NCI-H2081 treated with DMSO at 0.1 percent for 48 hours (cell line): ENCODE measurements at places on chromosomes 1 and 21.
A peak's percentile ranks its signal among the peaks of the same experiment; 100 is the strongest.

DNA sequence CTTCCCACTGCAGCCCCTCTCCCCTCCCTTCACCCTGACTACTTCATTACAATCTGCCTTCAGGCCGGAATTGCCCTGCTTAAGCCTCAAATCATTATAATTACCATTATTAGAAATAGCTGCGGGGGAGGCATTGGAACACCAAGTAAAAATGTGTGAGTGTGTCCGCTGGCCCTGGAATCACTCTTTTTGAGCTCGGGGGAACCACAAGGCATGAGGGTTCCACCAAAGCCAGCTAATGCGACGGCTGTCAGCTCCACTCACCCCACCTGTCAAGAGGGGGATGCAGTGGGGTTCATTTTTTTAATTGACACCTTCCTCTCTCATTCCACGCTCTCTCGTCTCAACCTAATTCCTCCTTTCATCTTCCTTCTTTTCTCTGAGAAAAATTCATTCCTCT lies 177.2 kb downstream of the PBX1 start:
- no peak for DNase-seq

GRCh38 chr1:168801032-168801745 lies 72.2 kb upstream of the DPT start:
- no peak for DNase-seq

DNA sequence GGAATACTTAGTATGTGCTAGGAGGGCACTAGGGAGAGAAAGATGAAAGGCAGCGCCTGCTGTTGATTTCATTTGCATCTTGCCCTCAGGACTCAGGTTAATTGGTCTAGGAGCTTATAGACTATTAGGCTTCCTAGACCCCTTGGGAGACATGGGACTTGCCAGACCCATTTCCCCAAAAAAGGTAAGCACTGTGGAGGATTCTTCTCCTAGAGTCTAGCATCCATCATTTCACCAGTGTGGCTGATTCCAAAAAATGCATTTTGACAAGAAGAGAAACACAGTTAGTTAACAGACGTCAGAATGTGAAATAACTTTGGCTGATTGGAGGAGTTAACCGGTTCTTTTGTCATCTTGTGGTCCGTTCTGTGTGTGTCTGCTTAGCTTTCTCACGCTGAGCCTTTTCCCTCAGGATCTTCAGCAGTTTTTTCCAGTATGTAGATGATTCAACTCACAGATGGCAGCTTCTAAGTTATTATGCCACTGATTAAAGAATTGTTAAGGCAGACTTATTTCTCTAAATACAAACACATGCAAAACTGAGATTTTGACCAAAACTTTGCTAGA lies 108.8 kb downstream of the KIF26B start:
- DNase-seq, result no peak

- peak; percentile 8 for DNase-seq
Observed at GRCh38 chr1:28915031-28915895, 894 bp downstream of the EPB41 start.

DNA sequence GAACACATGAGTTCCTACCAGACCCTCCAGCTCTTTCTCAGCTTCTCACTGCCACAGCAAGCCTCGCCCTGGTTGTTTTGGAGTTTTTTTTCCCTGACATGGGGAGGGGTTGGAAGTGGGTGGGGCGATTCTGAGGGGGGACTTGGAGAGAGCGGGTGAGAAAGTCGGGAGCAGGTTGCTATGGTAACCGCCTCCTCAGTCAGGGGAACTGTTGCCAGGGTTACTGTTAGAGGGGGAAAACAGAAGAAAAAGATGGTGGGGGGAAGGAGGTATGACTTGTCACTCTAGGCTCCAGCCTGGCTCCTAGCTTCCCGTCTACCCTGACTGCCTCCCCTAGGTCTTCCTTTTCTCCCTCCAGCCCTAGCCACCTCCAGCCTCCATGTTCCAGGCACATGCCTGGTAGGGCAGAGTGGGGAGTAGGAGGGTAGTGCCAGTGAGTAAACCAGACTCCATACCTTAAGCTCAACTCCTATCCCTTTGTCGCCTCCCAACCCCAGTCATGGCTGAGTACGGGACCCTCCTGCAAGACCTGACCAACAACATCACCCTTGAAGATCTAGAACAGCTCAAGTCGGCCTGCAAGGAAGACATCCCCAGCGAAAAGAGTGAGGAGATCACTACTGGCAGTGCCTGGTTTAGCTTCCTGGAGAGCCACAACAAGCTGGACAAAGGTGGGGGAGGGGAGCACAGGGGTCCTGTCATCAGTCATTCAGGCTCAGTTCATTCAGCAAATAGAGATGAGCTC lies 6.0 kb downstream of the PEA15 start:
- no peak for DNase-seq

- DNase-seq, result no peak
Observed at GRCh38 chr1:16215882-16216753, 3.7 kb upstream of the ARHGEF19 start.

- DNase-seq, result no peak
Observed at GRCh38 chr1:119724611-119725218, 13.0 kb downstream of the PHGDH start.

DNA sequence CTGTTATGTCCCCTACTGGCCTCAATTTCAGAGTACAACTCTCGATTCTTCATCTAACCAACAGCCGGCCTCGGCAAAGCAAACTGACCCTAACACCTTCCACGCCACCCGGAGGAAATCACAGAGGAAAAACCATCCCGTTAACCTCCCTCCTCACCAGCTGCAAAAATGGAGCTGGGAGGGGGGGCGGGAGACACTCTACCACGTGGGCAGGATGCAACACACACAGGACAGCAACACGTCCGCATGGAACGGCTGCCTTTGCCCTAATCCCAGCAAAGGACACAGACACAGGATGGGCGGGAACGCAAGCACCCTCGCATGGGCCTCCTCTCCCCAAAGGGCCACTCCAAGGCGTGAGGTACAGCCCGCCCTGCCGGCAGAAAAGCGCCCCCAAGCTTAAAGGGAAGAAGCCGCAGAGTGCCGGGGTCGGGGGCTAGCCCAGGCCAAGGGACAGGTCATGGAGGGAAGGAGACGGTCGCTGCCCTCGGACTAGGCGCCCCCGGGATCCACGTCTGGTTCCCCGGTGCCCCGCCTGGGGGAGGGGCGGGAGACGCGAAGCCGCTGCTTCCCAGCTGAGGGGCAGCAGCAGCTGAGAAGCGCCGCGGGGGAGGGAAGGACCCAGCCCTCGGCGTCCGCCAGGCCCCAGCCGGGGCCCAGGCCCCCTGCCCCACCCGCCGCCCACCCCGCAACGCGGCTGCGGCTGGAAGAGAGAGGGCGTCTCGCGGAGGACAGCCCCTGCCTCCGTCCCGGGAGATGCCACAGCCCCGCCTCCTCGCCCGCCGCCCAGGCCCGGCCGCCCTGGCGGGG lies 590 bp downstream of the FOXJ3 start:
- DNase-seq, result no peak

- DNase-seq, result no peak
Observed at GRCh38 chr1:218837051-218837450, 336.6 kb upstream of the LYPLAL1 start.

DNA sequence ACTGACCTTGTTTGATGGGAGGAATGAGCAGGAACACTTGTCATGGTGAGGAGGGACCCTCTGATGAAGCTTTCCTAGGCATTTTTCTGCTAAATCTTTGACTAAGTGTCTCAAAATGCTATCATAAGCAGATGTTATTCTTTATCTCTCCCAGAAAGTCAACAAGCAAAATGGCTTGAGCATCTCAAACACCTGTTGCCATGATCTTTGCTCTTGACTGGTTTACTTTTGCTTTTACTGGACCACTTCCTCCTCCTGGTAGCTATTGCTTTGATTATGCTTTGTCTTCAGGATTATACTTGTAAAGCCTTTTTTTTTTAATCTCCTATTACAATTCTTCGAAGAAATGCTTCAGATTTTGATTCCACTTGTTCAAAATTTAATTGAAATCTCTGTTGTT lies 157.4 kb downstream of the GPR52 start:
- DNase-seq, result no peak

GRCh38 chr1:41803656-41804055 lies 115.1 kb downstream of the HIVEP3 start:
- no peak for DNase-seq

DNA sequence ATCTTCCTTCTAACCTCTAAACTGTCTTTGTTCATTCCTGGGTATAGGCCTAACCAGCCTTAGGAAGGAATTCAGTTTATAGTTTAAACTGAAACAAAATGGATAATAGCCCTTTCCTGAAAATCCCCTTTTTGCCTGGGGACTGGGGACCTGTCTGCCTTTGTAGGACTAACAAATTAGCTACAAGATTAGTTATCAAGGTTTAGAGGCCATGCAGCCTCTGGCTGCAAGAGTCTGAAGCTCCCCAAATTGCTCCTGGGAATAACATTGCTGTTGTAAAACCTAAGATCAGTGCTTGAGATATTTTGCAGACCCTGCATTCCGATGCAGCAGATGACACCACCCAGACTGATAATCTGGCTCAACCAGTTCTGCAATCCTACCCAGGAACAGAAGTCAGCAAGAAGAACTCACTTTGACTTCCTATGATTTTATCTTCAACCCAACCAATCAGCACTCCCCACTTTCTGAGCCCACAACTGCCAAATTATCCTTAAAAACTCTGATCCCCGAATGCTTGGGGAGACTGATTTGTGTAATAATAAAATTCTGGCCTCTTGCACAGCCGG lies 96.6 kb upstream of the ETV3 start:
- DNase-seq, result no peak

DNA sequence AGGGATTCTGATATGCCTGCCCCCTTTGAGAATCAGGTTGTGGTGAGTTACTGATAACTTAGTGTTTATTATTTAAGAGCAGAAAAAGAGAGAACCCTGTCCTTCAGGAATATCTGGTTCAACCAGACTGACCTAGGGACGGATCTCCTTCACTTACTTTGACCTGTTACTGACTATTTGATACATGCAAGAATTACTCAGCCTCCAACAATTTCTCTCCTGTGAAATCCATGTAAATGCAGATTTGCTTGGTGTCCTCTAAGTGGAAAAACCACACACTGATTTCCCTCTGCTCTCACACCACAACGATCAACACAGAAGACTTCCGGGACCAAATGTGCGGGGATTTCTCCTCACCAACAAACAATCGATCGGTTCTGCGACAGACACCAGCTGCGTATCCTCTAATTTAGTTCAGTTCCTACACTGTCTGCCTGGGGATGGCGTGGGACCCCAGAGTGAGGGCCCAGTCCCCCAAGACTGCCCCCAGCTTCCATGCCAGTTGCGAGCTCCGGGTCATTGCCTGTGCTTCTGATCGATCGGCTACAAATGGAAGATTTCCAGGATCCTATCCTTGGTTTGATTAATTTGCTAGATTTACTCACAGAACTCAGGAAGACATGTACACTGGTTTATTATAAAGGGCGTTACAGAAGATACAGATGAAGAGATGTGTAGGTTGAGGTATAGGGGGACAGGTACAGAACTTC lies 51.7 kb downstream of the BACE2 start:
- DNase-seq, result no peak

DNA sequence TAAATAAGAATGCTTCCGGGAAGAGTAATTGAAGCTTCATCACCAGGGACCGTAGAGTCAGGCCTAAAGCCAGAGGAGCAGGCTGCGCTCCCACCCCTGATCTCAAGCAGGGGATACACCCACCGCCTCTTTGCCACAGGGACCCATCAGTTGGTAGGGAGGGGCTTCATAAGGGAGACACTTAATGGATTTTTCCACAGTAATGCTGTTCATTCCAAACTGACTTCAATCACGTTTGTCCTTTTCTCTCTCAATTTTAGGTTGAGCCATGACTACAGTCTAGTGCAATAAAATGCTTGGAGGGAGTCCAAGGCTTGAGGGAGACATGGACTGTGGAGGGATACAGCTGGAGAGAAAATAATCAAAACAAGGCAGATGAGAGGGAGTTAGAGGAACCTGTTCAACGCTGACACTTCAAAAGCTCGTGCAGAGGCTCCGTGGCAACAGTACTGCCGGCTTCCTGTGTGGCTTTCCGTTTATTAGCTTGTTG lies 111.5 kb downstream of the SEC16B start:
- DNase-seq, result no peak

DNA sequence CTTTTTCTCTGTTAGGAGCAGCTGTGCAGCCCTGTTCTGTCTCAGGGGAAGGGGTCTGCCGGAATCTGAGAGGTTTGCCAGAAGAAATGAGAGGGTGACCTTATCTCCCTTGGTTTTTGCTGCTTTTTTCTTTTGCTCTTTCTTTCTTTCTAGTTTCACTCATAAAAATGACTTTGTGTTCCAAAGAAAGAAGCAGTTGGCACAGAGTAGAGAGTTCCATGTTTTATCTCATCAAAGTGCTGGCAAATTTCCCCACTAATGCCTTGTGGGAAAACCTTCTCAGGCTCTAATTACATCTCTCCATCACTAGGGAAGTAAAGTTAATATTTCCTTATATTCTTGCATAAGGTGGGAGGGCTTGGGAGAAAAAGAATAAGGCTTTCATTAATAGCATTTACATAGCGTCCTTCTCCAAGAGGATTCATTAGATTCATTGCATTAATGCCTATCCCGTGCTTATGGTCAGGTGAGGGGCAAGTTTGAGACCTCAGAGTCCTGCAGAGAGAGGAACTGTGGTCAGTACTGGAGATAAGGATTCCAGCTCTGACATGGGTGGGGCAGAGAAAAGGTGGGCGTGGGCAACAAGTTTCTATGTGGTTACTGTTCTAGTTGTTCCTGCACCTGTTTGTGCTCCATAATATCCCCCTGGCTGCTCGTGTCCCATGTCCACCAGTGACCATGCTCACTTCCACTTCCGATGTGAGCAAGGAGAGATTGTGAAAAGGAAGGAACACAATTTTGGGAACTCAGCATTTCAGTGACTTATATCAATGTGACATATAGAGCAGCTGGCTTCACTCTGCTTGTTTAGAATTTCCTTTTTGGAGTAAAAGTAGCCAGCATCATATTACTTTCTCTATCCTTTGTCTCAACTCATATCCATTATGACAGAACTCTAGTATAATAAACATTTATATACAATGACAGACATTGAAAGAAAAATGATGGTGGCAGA lies 79.5 kb downstream of the DISC1 start:
- DNase-seq, result no peak

DNA sequence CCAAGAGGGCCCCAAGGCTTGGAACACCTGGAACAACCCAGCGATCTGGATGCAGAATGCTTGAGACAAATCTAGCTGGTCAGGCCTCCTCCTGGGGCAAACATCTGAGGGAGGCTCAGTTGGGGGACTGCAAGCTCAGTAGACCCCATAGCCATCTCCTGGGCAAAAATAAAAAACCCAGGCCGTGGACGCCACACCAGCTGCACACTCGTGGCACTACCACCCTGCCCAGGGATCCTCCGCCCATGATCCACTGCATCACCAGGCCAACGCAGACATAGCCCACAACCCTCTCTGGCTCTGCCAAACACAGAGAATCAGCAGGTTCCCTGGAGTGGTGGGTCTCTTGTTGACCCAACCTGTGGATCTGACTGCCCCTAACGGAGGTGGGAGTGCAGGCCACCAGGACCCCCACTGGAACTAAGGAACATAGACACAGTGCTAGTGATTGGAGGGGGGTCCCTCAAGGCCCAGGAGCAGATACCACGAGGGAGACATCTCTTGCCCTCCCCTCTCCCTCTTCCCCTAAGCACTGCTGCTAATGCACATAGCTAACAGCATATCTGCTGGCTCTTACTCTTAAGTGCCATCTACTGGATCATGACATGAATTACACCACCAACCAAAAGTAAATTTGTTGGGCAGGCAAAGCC lies 147.2 kb downstream of the CHD1L start:
- no peak for DNase-seq
